CD8-positive, alpha-beta memory T cell (primary cell): ENCODE measurements at places on chromosomes 2 and 18.

DNA sequence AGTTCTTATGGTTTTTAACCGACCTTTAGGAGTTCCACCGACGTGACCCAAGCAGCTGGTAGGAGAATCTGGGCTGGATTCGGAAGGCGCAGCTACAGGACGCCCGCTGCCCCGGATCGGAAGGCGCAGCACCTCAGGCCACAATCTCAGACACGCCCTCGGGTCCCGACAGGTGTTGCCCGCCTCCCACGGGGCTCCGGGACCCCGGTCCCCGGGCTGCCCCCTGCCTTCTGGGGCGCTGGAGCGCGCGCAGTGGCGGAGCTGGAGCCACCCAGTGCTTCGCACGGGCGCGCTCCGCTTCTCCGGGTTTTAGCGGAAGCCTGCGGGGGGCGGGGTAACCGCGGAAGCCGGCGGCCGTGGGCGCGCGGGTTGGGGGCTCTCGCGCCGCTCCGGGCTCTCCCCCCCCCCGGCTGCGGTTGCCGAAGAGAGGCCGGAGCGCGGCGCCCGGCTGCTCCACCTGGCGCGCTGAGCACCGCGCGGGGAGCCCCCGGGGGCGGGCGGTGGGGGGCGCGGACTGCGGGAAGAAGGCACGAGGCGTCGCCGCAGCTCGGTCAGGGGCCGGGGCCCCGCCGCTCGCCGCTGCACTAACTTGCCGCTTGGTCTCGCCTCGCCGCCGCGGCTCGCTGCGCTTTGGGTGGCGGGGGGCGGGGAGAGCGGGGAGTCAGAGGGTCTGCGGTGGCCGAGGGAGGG is 718.8 kb downstream of the DPP10 start:
- H3K4me3 ChIP-seq, result no peak overlapping the region
- no peaks in the 10 kb centered on the region for H3K36me3 ChIP-seq
- H3K4me1 ChIP-seq, result no peaks in the 10 kb centered on the region

DNA sequence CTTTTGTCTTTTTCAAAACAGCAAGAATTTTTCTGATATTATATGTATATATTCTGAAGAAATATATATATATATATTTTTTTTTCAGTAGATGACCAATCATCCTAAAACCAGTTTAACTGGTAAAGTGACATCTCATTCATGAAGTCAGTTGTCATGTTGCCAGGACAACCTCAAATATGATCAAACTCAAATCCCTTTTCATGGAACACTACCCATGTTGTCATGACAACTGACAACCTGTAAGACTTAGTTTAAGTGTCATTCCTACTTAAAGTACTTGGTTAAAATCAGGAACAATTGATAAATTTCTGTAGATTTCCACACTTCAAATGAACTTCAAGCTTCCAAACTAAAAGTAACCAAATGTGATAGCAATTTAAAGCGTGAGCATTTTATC is 101.8 kb upstream of the ERBB4 start:
- no peaks in the 10 kb centered on the region for H3K27me3 ChIP-seq
- H3K36me3 ChIP-seq, result no peaks in the 10 kb centered on the region
- no peak overlapping the region for H3K4me3 ChIP-seq
- H3K4me1 ChIP-seq, result no peaks in the 10 kb centered on the region
- no peak overlapping the region for H3K27ac ChIP-seq

- H3K36me3 ChIP-seq, result no peaks in the 10 kb centered on the region
- H3K27me3 ChIP-seq, result no peaks in the 10 kb centered on the region
- no peaks in the 10 kb centered on the region for H3K4me1 ChIP-seq
- no peak overlapping the region for H3K4me3 ChIP-seq
- no peak overlapping the region for H3K27ac ChIP-seq
These were observed 12.0 kb downstream of the LRRC30 start for GRCh38 chr18:7242926-7243325.

GRCh38 chr18:2510416-2510815 is 60.9 kb downstream of the METTL4 start:
- H3K4me1 ChIP-seq, result no peaks in the 10 kb centered on the region
- H3K27me3 ChIP-seq, result no peaks in the 10 kb centered on the region
- DNase-seq, result no peak

- no peaks in the 10 kb centered on the region for H3K4me1 ChIP-seq
- no peak overlapping the region for H3K27ac ChIP-seq
- H3K36me3 ChIP-seq, result no peaks in the 10 kb centered on the region
- H3K4me3 ChIP-seq, result no peak overlapping the region
These were observed 79.0 kb downstream of the GCA start for GRCh38 chr2:162422894-162423293.

DNA sequence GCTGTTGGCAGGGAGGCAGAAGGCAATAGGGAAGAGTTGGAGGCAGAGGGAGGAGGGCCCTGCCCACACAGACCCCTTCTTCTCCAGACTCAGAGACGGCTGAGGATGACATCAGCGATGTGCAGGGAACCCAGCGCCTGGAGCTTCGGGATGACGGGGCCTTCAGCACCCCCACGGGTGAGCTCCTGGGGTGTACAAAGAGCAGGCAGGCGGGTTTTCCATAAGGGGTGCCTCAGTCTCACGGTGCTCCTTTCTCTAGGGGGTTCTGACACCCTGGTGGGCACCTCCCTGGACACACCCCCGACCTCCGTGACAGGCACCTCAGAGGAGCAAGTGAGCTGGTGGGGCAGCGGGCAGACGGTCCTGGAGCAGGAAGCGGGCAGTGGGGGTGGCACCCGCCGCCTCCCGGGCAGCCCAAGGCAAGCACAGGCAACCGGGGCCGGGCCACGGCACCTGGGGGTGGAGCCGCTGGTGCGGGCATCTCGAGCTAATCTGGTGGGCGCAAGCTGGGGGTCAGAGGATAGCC is 10.0 kb downstream of the SPEG start:
- no peak overlapping the region for H3K4me3 ChIP-seq
- no peaks in the 10 kb centered on the region for H3K36me3 ChIP-seq
- no peak overlapping the region for H3K27ac ChIP-seq
- DNase-seq, result no peak
